ENCODE measurements at places on chromosomes 7 and 10.
A peak's percentile ranks its signal among the peaks of the same experiment; 100 is the strongest.

DNA sequence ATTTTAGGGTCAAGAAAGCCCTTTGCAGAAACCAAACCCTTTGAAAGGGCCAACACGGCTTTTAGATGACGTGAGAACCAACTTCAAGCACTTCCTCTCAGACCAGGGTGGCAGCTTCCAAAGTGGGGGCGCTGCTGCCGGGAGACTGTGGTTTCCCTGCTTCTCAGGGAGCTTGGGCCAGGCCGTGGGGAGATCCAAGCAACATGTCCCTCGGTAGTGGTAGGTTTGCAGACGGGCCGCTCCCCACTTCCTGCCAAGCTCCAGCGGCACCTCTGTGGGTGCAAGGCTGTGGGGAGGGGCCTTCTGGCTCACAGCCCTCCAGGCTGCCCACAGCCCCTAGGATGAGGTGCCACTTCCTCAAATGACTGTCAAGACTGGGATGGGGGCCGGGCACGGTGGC is 132.4 kb downstream of the FAM53B start:
- DNase-seq = peak; percentile 51

DNA sequence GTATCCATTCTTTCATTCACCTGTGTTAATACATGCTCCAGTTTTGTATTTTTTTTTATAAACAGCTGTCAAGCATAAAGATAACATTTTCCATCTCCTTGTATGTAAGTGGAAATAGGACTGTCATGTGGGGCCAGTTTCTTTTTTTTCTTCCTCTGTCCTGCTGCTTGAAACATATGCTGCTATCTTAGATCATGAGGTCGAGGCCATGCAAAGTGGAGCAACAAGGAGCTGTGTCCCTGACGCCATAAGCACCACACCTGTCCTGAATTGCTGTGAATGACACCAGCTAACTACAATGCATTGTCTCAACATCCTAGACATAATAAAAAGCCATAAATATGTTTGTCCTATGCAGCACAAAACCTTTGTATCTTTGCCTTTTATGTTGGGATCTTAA is 37.7 kb upstream of the SLC26A4 start:
- DNase-seq = no peak

GRCh38 chr7:8507566-8507965 is 74.2 kb downstream of the NXPH1 start:
- no peak for DNase-seq

DNA sequence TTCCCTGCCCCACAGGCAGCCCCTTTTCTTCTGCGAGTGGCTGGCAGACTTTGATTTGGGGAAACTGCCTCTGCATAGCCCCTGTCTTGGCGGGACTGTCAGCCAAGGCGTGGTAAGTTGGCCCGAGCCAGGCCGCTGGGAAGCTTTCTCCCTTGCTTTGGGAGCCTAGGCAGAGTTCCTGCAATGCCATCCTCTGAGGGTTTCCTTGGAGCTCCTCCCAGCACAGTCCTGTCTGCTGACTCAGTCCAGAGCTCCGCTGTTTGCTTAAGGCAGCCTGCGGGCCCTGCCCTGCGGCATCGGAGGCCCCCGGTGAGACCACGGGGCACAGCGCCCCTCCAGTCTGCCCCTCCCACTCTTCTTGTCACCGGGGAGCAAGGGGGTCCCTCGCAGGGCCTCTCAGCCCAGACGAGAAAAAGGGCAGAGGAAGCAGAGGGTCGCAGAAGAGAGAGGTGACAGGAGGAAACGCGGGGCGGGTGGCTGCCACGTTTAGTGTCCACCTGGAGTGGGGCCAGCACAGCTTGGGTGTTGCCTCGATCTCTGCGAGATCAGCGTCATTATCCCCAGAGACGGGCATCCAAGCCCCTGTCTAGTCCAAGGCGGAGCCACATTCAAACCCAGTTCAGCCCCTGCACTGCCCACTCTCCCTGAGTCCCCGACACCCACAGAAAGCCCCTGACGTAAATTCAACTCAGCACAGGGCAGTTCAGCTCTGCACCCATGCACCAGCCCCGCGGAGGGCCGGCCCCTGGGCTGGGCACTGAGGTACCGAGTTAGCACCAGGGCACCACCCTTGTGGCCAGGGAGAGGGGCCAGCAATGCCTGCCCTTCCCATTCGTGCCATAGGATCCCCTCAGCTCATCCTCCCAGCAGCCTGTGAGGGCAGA is 59.0 kb upstream of the CHST15 start:
- no peak for DNase-seq

- no peak for DNase-seq
Measured at GRCh38 chr7:4144811-4145510, 537.1 kb upstream of the FOXK1 start.

DNA sequence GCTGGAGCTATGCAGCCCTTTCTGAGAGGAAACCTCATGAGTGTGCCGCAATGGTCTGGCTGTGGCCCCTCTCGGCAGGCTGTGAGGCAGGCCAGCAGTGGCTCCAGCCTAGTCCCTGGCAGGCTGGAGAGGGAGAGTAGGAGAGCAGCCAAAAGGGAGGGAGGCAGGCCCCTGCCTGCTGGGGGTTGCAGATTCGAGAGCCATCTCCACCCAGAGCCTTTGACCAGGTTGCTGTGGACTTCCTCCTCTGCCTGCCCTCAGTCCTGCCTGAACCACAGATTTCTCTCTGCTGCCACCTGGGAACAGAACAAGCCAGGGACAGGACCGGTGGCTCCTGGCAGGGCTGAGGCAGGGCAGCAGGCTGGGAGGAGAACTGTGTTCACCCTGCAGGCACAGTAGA is 13.9 kb downstream of the PAX2 start:
- no peak for DNase-seq

GRCh38 chr10:19922236-19922963 is 106.2 kb downstream of the PLXDC2 start:
- DNase-seq = no peak

GRCh38 chr7:79778786-79779770 is 325.6 kb upstream of the MAGI2 start:
- DNase-seq = no peak

GRCh38 chr10:101710059-101710695 is 15.2 kb upstream of the FBXW4 start:
- DNase-seq = no peak

DNA sequence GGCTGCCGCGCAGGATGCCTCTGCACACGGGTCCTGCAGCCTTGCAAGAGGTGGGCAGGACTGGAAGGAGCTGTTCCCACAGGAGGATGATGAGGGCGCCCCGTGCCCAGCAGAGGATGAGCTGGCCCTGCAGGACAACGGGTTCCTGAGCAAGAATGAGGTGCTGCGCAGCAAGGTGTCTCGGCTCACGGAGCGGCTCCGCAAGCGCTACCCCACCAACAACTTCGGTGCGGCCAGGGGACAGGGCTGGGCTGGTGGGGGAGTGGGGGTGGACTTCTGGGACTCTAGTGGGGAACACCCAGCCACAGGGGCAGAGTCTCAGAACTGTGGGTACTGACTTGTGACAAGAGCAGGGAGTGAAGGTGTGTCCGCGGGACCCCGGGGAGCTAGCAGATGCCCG is 16.0 kb downstream of the ZFYVE27 start:
- no peak for DNase-seq

GRCh38 chr7:38512704-38513103 is 118.5 kb downstream of the AMPH start:
- no peak for DNase-seq

DNA sequence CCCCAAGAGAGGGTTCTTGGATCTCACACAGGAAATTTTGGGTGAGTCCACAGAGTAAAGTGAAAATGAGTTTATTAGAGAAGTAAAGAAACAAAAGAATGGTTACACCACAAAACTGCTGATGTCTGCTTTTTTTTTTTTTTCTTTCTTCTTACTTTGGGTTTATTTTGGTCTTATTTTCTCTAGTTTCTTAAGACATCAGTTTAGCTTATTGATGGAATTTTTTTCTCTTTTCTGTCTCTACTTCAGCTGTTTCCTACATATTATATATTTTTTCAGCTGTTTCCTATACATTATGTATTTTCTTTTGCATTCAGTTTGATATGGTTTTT is 166.4 kb downstream of the CCSER2 start:
- DNase-seq = no peak

DNA sequence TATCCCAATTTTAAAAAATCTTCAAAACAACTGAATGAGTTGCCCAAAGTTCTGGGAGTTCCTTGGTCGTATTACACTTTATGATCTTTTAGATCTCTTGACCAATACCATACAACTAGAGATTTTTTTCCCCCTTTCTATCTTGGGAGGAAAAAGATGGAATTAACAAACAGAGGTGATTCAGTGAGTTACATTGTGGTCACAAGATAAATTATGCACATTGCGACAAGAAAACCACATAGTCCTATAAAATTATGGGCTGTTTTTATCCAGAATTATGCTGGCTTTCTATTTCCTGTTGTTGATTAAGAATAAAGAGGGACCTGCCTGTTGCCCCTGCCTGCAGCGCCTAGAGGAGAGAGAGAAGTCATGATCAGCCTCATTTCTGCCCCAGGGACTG is 8.2 kb upstream of the SGPL1 start:
- no peak for DNase-seq

- no peak for DNase-seq
Measured at GRCh38 chr10:113752553-113752952, 1.1 kb downstream of the PLEKHS1 start.

- no peak for DNase-seq
Measured at GRCh38 chr10:110200503-110200902, 6.9 kb upstream of the MXI1 start.

DNA sequence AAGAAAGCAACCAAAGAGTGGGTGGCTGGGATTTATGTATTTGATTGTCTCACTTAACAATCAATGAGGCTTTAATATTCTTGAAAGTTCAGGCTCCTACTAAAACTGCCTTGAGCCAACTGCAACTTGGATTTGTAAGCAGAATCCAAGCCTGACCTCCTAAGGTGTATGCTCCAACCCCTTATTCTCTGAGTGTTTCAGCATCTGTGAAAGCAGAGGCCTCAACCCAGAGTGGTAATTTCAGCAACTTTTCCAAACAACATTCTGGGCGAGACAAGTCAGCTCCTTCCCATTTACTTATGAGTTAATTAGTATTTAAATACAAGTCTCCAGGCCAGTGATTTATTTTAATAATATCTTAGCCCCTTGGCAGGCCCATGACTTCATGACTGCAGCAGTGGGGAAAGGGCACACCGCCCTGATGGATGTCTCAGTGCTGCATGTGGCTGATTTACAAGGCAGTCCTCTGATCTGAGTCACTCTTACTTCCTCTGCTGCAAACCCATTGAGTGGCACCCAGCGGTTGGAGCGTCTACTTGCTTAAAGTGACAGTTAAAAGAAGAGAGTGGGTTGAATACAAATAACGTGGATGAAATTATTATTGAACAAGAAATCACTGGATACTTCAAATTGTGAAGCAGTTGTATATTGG is 209.1 kb downstream of the TRIL start:
- DNase-seq = peak; percentile 27

- DNase-seq = no peak
Measured at GRCh38 chr7:100753750-100754149, 20.4 kb downstream of the ZAN start.

- DNase-seq = no peak
Measured at GRCh38 chr10:131049016-131049415, 262.5 kb downstream of the TCERG1L start.

- DNase-seq = no peak
Measured at GRCh38 chr7:74362266-74362665, 73.1 kb downstream of the CLIP2 start.

- no peak for DNase-seq
Measured at GRCh38 chr7:151779255-151779654, 97.7 kb downstream of the PRKAG2 start.

DNA sequence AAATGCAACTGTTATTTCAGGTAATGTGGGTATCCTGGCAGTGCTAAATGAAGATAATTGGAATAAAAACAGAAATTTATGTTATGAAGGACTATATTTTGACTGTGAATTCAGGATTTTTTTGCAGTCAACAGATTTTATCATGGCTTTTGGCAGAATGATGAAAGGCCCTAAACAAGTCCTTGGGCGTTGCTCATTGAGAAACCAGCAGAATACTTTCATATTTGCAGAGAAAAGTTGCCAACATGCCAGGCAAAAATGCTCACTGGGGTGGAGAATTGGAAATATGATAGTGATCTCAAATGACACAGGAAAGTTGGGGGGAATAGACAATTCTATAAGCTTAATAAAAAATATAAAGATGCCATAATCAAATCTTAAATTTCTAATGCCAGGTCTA is 121.1 kb downstream of the GPR85 start:
- DNase-seq = no peak

- no peak for DNase-seq
Measured at GRCh38 chr7:42340436-42340835, 103.4 kb upstream of the GLI3 start.

GRCh38 chr10:72079356-72079755 is 9.0 kb downstream of the SPOCK2 start:
- DNase-seq = peak; percentile 71

- no peak for DNase-seq
Measured at GRCh38 chr7:22329816-22330524, 27.0 kb downstream of the RAPGEF5 start.

DNA sequence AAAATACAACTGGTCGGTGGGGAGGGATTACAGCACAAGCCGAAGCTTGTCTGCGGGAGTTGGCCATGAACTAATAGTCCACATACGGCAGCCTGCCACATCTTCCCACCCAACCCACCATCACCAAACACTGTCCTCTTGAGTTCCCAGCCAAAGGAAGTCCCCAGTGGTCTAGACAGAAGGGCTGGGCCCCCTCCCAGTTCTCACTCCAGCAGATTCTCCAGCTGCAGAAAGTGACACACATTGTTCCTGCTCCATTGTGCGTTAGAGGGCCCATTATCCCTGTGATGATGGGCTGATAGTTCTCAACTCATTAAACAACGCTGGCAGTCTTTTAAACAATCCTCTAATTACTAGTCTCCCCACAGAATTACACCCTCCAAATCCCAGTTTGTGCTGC is 148.0 kb downstream of the FGFR2 start:
- no peak for DNase-seq

DNA sequence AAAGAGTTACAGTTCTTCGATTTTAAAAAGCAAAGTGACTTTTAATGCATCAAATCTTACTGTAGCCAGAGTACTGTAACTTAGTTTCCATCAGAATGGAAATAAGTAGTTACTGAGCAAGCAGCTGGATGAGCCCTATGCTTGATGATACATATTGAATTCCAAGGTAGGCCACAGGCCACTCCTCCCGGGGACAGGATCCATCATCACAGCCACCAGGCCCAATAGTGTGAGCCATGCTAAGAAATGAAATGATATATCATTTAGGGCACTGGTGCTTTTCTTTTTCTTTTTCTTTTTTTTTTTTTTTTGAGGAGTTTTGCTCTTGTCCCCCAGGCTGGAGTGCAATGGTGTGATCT is 42.9 kb upstream of the TOMM7 start:
- no peak for DNase-seq

- no peak for DNase-seq
Measured at GRCh38 chr7:110224643-110225042, 866.3 kb upstream of the LRRN3 start.

DNA sequence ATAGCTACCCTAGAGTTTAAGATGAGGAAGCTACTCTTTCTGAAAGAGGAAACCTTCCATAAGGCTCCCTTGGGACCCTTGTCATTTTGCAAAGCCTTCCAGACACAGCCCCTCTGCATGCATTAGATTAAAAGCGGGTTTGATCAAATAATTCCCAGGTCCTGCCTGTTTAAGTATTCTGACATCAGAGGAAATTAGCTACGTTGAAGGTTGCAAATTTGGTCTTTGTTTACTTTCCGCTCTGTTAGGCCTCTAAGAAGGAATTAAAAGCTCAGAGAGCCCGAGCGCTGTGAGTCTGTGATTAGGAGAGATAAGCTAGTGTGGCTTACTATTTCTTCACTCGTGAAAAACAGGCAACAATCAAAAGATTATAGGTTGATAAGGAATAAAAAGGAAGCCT is 1.4 kb upstream of the THSD7A start:
- DNase-seq = no peak
